ENCODE measurements at places on chromosomes 2 and 18.

GRCh38 chr18:46072376-46072867 is 362 bp upstream of the PSTPIP2 start:
- DNase-seq: no peak

DNA sequence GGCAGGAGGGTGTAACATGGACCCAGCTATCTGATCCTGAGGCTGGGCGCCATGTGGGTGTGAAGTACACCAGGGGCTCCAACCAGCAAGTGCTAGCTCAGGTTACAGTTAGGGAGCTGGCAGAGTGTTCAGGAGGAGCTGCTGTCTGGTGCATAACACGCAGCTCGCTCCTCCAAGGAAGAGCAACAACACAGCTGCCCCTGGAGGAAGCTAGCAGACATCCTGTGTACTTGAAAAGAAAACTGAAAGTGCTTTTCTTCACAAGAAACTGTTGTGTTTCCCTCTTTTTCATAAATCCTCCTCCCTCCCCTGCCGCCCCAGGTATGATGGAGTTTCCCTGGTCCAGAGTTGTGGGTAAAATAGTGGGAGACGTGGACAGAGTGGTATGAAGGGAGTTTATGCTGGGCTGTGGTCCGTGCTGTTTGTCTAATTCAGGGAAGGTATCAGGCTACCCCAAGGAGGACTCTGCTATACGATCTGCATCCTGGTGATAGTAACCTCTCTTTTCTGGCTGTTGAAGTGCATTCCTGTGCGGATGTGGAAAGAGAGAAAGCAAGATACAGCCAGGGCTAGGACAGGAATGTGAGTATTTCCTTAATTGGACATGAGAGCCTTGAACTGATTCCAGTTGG is 6.1 kb upstream of the LBH start:
- no peak for DNase-seq

DNA sequence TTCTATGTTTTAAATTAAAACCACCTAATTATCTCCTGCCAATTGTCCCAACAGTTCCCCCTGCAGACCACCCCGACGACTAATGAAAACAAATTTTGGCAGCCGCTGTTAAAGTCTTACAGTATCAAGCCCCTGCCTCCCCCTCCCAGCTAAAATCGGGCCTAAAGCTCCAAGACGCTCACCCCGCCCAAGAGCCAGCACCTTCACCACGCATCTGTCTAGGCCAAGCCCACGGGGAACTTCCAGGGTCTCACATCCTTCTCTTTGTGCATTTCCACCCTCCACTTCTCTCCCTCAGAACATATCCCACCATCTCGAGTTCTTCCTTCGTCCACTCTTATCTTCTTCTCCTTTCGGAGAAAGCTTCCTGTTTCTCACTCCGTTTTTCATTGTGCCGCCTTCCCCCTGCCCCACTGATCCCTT is 445 bp downstream of the PRPF40A start:
- DNase-seq: no peak

DNA sequence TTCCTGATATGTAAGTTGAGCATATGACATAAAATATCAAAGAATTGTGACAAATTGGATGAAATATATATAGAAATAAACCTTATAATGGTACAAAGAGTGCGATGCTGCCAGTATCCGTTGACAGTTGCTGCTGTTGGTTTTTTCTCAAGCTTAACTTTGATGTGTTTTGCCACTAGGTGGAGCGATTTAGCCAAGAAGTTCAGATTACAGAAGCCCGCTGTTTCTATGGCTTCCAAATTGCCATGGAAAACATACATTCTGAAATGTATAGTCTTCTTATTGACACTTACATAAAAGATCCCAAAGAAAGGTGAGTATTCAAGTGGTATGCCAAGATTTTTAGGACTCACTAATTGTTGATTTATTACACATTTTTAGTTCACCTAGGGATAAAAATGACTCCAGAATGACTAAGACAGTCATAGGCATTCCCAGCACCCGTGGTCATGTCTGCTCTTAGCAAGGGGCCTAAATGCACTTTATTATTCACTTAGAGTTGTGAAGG is 2.1 kb downstream of the RRM2 start:
- no peak for DNase-seq

- no peak for DNase-seq
Measured at GRCh38 chr2:72827966-72828646, 2.3 kb upstream of the EXOC6B start.

GRCh38 chr18:49368876-49369440 is 91.5 kb downstream of the DYM start:
- DNase-seq: no peak

- DNase-seq: no peak
Measured at GRCh38 chr18:50644807-50645206, 84.9 kb downstream of the MAPK4 start.

- no peak for DNase-seq
Measured at GRCh38 chr2:33062665-33063250, 116.0 kb downstream of the LTBP1 start.

GRCh38 chr18:58228762-58229161 is 184.7 kb downstream of the NEDD4L start:
- DNase-seq: no peak

- DNase-seq: no peak
Measured at GRCh38 chr18:78643004-78643403, 336.6 kb upstream of the SALL3 start.

- no peak for DNase-seq
Measured at GRCh38 chr18:58009166-58009565, 34.9 kb upstream of the NEDD4L start.

DNA sequence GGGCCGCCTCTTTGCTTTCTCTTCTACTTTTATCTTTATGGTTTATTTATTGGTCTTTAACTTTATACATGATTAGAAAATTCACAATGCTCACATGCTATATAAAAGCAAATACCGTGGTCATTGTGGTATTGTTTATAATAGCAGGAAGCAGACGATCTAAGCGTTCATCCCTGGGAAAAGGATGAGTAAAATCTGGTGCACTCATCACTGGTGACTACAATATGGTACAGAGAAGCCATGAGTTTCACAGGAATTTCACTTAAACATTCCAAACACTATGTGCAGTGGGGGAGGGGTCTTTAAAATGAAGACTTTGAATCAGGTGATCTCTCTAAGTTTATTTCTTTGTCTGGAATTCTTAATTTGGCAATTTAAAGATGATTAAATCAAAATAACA is 97.9 kb downstream of the SCN3A start:
- no peak for DNase-seq

DNA sequence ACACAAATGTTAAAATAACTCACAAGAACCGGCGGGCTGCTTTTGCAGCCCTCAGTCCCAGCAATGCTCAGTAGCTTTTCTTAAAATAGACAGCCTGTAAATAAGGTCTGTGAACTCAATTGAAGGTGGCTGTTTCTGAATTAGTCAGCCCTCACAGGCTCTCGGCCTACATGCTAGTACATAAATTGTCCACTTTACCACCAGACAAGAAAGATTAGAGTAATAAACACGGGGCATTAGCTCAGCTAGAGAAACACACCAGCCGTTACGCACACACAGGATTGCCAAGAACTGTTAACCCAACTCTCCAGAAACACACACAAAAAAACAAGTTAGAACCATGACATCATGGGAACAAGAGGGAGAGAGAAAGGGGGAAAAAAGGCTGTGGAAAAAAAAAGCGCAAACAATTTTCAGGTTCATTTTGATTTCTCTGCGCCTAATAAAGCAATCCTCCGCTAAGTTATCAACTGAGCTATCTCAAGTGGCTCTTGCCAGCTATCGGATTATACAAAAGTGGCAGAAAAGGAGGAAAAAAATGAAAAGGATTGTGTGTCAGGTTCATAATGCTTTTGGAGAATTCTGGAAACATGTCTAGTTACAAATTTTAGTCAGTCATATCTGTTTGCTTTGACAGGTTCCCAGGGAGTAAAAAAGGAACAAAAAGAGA is 89.1 kb downstream of the ZEB2 start:
- no peak for DNase-seq

- DNase-seq: no peak
Measured at GRCh38 chr2:23145460-23145859, 239.5 kb upstream of the KLHL29 start.

DNA sequence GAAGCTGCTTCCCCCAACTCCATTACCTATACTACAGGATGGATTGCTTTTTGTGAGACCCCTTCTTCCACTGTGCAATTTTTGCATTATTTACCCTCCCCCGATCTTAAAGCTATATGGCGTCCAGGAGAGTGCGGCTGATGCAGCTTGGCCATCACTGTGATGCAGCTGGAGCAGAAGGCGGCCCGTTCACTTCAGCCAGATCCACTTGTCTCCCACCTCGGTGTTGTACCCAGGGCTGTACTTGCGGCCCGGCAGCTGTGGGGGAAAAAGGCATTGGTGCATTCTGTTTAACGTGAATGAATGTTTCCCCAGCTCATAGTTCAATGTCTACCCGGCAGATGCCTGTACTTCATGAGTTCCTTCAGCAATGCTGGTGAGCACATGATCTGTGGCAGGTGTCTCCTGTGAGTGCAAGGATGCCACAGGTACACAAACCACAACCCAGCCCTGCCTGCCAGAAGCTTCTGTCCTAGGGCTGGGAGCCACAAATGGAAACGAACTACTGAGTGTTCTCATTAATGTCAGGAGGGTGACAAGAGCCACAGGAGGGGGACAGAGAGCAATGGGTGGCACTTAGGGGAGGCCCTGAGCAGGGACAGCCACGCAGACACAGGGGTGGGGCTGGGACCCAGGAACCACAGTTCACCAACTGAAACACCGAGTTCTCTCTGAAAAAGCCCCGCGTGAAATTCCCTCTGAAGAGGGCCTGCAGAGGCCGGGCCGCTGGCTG is 64.0 kb downstream of the NDUFA10 start:
- DNase-seq: no peak

- no peak for DNase-seq
Measured at GRCh38 chr18:63604791-63605567, 17.8 kb downstream of the SERPINB13 start.

DNA sequence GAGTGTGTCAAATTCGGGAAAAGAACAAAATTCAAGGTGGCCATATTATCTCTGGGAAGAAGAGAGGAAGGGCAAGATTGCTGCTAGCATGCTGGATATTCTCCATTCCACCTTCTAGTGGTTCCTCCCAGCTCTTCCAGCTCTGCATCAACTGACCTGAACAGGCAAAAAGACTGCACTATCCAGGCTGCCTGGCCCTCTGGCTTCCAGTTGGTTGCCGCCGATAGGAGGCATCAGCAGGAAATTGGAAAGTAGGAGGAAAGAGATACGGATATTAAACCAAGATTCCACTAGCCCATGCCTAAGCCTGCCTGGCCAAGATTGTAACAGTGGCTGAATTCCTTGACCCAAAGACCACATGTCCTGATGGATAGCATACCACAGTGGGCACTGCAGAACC is 1.7 kb upstream of the RTTN start:
- DNase-seq: no peak

GRCh38 chr2:75476761-75477160 is 84.0 kb downstream of the EVA1A start:
- DNase-seq: no peak

- peak; percentile 59 for DNase-seq
Measured at GRCh38 chr18:13376841-13377351, 158.3 kb downstream of the LDLRAD4 start.

DNA sequence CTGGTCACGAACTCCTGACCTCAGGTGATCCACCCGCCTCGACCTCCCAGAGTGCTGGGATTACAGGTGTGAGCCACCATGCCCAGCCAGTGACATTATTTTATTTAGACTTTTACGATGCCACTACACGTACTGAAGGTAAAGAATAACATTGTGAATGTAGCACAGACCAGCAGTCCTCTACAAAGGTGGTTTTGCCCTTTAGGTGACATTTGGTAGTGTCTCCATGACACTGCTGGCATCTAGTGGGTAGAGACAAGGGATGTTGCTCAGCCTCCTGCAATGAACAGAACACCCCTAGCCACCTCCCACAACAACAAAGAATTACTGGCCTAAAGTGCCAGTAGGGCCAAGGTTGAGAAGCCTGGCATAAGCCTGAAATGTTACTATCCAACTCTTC is 69.5 kb downstream of the MYOM1 start:
- no peak for DNase-seq

- DNase-seq: no peak
Measured at GRCh38 chr2:196101325-196101991, 32.8 kb upstream of the DNAH7 start.

GRCh38 chr2:47486841-47487497 is 84.0 kb downstream of the MSH2 start:
- DNase-seq: no peak

GRCh38 chr2:23709311-23709710 is 217.6 kb downstream of the ATAD2B start:
- DNase-seq: no peak

DNA sequence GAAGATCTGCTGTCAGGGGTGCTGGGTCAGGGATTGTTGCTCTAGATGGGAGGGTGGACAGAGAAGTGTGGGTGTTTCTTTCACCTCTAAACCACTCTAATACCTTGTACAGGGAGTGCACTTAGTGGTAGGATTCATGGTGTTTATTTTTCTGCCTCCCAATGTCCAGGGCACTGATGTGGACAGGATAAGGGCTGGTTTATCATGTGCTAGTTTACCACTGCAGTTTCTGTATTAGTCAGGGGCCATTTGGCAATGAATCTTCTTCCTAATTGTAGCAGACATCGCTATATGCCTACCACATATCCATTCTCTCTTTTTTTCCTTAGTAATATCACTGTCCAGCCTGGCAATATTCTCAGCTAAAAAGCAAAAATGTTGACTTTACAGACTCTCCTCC is 50.3 kb upstream of the LRRTM1 start:
- DNase-seq: no peak

GRCh38 chr2:233208382-233209116 is 42.9 kb upstream of the ATG16L1 start:
- DNase-seq: no peak

DNA sequence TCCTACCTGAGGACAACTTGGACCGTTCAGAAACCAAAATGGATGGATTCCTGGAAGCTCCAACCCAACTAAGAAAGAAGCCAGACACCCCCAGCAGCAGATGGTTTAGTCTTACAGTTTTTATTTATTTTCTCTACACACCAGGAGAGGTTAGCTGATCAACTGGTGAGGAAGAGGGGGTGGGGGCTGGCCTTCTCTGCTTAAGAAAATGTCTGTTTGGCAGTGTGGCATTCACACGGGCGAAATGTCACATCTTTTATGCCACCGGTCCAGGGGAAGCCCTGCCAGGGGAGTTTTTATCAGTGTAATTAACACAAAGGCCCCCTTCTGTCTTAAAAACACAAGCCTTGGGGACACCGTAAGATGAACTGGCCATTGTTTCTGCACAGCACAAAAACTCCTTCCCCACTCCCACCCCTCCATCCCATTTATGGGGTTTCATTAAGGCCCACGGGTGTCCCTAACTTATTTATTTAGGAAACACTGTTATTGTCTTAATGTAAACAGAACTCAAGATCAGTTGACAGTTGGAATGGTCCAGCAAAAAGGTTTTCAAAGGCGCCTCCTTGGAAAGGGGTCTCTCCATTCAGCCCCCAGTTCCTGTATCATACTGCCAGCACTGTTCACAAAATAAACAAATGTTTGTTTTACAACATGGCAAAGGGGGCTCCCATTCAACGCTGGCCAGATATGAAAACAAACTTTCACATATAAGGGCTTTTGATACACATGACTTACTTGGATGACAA is 217.0 kb downstream of the C1D start:
- no peak for DNase-seq

GRCh38 chr2:216519154-216519762 is 20.6 kb downstream of the RPL37A start:
- DNase-seq: no peak
